ENCODE measurements at places on chromosomes 12 and 14.

GRCh38 chr12:103348935-103349334 lies 146.8 kb downstream of the C12orf42 start:
- no peak for DNase-seq

DNA sequence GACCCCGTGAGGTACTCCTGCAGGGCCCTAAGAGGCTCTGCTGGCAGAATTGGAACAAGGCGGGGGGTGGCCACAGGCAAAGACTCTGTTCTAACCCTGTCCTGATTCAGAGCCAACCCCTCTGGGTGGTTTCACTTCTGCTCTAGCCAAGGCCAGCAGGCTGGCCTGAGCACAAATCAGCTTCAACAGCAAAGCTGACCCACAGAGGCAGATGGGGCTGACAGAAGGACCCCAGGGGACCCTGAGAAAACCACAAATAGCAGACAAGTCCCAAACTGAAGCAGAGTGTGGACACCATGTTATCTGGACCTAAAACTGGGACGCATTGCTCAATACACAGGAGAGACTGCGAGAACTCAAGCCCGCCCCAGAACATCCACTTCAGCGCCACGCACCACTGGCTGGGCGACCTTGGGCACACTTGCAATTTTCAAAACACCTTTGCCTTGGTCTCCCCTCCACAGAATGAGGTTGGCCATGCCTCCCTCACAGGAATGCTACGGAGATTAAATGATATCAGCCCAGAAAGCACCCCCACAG lies 76.4 kb upstream of the DICER1 start:
- DNase-seq = no peak

DNA sequence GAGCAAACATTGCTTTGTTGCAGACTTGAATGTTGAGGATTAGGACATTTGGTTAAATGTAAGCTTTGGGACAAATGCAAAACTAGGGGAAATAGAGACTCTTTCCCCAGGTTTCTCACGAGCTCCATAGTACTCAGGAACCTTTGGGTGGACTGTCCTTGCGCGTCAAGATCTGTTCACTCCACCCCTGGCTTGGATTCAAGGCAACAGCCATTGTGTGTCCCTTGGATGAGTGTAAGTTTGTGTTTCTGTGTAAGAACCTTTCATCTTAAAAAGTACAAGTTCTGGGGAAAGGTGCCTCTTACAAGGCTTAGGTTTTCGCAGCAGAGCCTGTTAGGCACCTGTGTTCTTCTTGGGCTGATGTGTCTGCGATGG lies 3.7 kb downstream of the SUSD6 start:
- DNase-seq = no peak

GRCh38 chr14:69044965-69045555 lies 66.0 kb upstream of the ACTN1 start:
- no peak for DNase-seq

- DNase-seq = no peak
Measured at GRCh38 chr12:116434155-116435011, 124.8 kb upstream of the MAP1LC3B2 start.

DNA sequence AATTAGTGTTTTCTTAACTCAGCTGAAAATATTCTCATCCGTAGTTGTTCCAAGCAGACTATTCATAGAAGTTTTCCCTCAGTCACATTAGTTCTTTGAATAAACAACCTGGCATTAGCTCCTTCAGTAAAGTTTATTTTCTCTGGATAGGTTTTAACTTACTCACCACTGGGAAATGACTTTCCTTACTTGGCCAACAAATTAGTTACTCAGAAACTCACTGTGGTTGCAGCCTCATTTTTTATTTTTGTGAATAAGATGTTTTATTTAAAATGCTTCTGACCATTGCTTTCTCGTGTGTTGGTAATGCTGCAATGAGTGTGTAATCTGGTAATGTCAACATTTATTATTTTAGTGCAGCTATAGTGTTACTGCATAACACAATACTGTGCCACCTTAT lies 74.9 kb downstream of the NOVA1 start:
- no peak for DNase-seq

DNA sequence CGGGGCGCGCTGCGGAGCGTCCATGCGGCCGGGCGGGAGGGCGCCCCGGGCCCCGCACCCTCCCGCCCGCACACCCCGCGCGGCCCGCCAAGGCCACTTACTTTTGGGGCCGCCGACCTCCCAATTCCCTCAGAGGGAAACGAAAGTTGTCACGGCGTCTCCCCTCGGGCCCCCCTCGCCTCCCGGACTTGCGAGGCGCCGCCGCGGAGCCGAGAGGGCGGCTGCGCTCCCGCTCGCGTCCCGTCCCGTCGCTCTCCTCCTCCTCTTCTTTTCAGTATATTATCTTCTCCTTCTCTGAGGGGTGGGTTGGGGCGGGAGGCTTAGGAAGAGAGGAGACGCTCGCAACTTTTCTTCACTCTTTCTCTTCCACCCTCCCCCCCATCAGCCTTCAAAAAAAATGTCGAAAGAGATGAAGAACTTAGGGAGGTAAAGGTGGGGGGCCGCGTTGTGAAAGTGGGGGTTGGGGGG lies 613 bp downstream of the DUSP16 start:
- DNase-seq = no peak

- peak; percentile 20 for DNase-seq
Measured at GRCh38 chr14:21215879-21216251, 53.4 kb downstream of the HNRNPC start.

GRCh38 chr14:60215520-60216420 lies 33.3 kb upstream of the PPM1A start:
- DNase-seq = no peak
